WTC11 (cell line): ENCODE measurements at places on chromosomes 12 and 14. TPM values are rescaled to one million over a fixed set of nuclear protein-coding genes. Genes with fewer than 3 reads are reported as not detected.

DNA sequence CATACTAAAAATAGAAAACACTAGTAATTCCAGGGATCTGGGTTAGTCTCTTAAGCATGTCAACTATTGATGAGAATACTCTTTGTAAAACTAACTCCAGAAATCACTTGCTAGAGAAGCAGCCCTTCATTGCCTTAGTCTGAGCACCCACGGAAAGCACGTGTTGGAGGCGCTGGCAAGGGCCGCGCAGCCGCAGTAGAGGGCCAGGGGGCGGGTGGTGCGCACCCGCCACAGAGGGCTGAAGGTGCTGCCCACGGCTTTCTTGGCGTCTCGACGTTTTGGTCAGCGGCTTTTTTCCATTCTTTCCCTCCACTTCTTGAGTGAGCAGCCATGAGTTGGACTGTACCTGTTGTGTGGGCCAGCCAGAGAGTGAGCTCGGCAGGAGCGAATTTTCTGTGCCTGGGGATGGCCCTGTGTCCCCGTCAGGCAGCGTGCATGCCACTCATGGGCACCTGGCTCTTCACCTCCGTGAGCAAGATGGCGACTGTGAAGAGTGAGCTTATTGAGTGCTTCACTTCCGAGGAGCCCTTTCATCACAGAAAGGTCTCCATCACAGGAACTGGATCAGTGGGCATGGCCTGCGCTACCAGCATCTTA is 68.4 kb upstream of the PPM1H start:
- DNase-seq: no peak

- DNase-seq: no peak
Measured at GRCh38 chr14:55136885-55137786, 8.1 kb downstream of the LGALS3 start.

- DNase-seq: no peak
Measured at GRCh38 chr12:70982286-70982685, 61.7 kb upstream of the PTPRR start.

- no peak for DNase-seq
Measured at GRCh38 chr12:108729612-108730364, 1.5 kb downstream of the CORO1C start.

DNA sequence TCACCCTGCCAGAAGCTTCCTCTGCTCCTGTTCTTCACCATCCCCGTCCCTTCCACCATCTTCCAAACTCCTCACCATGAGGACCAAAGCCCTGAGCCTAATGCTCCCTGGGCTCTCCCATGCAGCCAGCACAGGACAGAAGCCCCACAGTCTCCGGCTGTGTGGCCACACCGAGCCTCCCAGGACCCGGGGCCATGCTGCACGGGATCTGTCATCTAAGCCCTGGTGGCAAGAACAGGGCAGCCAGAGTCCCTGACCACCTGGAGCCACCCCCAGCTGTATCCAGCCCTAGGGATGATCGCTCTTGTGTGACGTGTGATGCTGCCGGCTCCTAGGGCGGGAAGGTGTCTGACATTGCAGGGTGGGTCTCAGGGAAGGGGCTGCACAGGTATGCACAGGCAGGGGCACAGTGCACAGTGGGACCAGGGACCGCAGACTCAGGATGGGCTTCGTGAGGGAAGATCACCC is 8.1 kb downstream of the TMEM179 start:
- no peak for DNase-seq

GRCh38 chr12:16094437-16094836 is 183.0 kb downstream of the SLC15A5 start:
- no peak for DNase-seq

DNA sequence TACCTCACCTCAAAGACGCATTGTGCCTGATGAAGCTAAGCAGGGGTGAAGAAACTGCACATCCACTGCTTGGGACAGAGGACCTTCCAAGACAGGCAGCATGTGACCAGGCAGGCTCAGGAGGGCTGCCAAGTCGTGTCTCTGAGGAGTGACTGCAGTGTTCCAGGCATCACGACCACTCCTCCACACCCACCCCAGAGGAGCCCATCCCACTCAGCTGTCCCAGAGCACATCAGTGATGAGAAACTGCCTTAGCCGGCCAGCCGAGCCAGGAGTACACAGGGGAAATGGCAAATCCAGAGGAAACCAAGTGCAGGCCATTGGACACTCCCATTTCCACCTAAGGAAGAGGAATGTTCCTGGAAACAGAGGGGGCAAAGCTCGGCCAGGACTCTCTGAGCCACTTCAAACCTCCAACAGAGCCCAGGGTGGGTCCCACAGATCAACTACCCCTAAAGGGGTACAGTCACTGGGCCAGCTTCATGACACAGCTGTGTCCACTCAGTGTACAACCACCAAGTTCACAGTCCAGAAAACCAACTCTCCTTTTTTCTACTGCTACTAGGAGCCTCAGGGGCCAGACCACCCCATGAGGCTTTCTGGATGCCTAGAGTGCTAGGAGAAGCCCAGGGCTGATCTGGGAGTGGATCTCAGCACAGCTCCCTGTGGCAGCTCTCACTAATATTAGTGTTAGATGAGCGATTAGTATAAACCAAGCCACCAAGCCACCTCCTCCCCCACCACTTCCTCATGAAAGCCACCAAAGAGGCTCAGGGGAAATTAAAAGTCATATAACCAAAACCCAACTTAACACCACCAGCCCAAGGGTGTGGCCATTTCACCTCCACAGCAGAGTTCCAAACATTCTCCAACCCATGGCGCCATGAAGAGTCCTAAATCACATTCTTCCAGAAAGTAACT is 15.4 kb downstream of the PXN start:
- no peak for DNase-seq

DNA sequence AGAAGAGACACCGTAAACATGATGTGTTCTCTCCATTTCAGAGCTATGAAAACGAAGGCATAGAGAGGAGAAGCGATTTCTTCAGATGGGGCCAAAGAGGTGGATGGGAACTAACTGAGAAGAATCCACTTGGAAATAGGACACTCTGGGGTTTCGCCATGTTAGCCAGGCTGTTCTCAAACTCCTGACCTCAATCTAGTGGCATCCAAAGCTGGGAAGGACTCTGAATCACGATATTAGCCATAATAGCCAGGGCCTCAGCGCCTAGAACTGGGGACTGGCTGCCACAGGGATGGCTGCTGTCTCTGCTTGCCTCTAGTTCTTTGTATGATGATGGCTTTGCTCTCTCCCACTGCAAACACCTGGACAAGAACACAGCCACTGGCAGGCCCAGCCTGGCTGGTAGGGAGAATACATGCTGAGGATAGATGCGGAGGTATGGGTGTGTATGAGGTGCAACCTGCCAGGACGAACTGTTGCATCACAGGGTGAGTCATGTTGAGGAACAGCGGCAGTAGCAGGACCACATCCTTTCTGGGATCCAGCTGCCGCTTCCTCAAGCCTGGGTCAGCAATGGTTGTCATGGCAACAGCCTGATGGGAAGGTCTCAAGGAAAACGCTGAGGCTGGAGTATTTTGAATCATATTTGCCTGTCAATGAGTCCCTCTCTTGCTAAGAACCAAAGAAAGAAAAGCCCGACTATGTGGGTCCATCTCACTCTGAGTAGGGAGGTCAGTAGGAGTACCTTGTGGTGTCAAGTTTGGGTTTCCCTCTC is 31.1 kb downstream of the CCDC177 start:
- DNase-seq: no peak

DNA sequence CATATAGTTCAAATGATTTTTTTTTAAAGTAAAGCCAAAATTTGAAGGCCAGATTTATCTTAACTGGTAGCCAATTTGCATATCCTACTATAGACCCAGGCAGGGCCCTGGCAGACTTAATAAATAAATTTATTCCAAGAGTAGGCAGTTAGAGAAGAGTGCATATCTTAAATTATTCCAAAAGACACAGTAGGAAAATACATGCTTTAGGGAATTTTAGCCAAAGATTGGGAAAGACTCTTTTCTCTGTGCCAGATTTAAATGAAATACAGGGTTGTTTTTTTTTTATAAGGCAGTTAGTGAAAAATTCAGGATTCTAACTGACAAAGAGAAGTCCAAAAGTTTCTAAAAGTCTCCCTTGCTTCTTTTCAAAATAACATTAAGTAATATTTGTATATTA is 65.5 kb downstream of the ST8SIA1 start:
- no peak for DNase-seq

DNA sequence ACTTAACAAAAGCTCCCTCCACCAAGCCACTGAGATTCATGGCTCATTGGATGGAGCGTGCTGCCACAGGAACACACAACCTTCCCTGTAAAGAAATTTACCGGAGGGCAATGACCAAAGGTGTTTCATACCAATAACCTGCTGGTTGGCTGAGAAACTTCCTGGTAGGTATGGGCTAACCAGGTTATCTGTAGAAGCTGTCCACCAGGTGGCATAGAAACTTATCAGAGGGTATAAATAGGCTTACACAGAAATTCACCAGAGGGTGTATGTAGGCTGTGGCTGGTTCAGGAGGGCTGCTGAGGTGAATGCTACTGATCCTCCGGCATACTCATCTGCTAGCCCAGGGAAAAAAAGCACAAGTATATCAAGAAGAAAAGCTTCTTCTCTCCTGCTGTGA is 27.1 kb upstream of the MTERF2 start:
- DNase-seq: no peak

The RND1 gene
- 7.6 to 9.1 TPM (median 8.5 TPM) in 3 replicates for total RNA-seq

The LBHD2 gene
- total RNA-seq: not detected in 3 replicates

The RASAL1 gene
- total RNA-seq: 6.9 to 8.1 TPM (median 8.0 TPM) in 3 replicates

The TBX3 gene
- 0.89 to 2.2 TPM (median 0.92 TPM) in 3 replicates for total RNA-seq

The WNT5B gene
- total RNA-seq: 4.3 to 4.6 TPM (median 4.5 TPM) in 3 replicates

The KLRF1 gene
- not detected in 3 replicates for total RNA-seq
